Skin of body (tissue), 3 donors: ENCODE measurements at places on chromosomes 6 and 20. TPM values are rescaled to one million over a fixed set of nuclear protein-coding genes. Genes with fewer than 3 reads are reported as not detected.

The PEX6 gene
- total RNA-seq, result 13.1 TPM

The ULBP3 gene
- 3.9 TPM for total RNA-seq

The MCHR2 gene
- total RNA-seq, result not detected

The LKAAEAR1 gene
- 0.39 TPM for total RNA-seq

The IL17A gene
- not detected for total RNA-seq

The COL21A1 gene
- total RNA-seq, result 79.8 TPM

GRCh38 chr6:45350186-45350710 lies 22.1 kb downstream of the RUNX2 start:
- no peak for DNase-seq

DNA sequence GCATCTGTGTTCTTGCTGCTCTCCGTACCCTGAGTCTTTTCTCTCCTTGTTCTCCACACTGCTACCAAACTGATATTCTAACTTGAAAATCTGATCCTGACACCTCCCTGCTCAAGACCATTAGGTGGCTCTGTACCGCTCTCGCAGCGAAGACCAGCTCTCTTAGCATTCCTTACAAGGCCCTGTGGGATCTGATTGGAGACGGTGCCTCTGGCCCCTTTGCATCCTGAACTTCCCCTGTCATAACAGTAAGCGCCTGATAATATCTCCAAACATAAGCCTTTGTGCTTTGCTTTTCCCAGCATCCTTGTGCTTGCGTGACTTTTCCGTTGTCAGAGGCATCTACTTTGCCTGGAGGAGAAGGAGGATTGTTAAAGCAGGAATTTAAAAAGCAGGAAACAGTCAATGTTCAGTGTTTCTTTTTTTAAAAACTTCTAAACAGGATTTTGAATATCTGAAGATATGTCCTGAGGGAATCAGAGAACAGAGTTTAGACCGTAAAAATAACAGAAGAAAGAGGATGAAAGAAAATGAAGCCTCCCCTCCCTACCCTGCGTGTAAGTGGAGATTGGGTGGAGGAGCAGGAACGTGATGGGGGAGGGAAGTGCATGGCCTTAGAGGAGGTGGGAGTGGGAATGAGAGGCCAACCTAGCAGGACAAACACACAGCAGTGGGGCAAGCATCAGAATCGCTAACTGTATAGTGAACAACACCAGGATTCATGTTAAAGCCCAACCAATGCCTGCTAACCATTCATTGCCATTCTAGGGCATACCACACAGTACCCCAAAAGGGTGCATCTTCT lies 89.2 kb upstream of the STMND1 start:
- no peak for DNase-seq

- DNase-seq, result no peak
These were observed 21.2 kb downstream of the MAVS start for GRCh38 chr20:3867802-3868201.

- DNase-seq, result no peak
These were observed 54.9 kb downstream of the LY86 start for GRCh38 chr6:6643398-6643797.

GRCh38 chr6:166494757-166495486 lies 91.6 kb downstream of the RAMACL start:
- no peak for DNase-seq

GRCh38 chr6:31180500-31180899 lies 10.0 kb upstream of the POU5F1 start:
- peak; percentile 45 for DNase-seq

- DNase-seq, result no peak
These were observed 7.2 kb downstream of the LMBRD1 start for GRCh38 chr6:69789578-69789977.

DNA sequence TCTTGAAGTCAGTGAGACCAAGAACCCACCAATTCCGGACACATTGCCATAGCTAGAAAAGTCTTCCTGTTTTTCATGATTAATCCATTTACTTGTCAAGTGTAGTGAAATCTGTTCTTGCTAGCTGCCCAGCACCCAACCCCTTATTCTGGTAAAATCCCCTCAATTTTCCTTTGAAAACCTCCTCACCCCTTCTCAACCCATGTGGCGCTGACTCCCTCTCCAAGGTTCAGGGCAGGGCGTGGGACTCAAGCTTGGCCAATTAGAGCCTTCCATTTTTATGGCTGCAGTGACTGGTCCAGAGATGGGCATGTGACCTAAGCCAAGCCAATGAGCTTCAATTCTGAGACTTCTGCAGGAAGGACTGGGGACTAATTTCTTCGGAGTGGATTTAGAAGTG lies 9.8 kb upstream of the ZBP1 start:
- no peak for DNase-seq

DNA sequence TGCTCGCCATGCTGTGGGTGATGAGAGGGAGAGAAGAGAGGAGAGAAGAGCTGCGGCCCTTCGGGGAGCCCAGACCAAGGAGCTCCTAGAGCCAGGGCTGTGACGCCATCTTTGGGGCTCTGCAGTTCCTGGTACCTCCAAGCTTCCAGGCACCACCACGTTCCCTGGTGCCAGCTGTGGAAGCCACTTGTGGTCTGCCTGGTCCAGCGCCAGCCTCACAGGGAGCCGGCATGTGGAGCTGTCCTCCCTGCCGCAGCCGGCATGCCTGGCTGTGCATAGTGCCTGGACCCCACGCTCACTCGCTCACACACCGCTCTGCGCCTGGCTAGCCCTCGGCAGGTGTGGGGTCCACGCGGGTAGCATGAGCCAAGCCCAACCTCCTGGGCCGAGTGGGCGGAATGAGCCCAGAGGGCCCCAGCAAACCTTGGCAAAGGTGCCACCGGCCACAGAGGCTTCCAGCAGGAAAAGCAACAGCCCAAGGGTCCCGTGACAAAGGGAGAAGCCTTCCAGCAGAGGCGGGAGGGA lies 19.3 kb upstream of the CHRNA4 start:
- no peak for DNase-seq

DNA sequence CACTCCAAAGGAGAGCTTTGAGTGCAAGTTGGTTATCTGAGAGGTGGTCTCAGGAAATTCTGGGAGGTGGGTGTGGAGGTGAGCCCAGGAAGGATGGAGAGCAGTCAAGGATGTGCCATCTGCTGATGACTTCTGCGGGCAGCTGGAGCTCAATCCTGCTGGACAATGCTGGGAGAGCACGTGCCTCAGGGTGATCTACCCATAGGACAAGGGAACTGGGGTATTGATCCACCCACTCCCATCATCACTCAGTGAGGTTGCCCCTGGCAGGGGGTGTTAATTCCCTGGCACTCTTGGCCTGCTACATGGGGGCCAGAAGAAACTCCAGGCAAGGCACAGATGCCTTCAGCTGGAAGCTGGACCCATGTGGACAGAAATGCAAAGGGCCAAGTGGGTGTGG lies 7.1 kb upstream of the ZBP1 start:
- no peak for DNase-seq

DNA sequence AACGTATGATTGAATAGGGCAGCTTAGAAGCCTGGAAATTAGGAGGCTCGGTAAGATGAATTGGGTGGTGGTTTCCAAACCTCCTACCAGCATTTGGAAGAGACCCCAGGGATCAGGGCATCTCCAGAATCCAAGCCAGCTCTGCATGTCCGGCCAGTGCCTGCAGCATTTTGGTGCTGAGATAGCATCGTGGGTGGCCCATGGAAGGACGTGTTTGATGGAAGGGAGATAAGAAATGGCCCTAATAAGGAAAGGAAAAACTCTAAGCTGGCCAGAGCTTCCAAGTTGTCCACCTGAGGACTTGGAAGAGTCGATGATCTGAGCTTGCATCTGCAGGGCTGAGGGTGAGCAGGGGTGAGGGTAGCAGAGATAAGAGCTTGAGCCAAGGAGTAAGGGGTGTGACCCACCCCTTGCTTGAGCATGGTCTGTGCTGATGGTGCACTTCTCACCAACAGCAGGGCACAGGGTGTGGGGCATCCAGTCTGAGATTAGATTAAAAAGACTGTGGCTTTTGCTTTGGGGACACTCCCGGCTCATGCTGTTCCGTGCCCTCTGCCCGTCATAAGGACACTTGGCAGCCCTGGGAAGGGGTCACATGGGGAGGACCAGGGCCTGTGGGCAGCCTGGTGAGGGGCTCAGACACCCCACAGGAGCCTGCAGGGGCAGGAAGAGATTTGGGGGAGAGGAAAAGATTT lies 213.2 kb downstream of the ERMARD start:
- DNase-seq, result no peak

DNA sequence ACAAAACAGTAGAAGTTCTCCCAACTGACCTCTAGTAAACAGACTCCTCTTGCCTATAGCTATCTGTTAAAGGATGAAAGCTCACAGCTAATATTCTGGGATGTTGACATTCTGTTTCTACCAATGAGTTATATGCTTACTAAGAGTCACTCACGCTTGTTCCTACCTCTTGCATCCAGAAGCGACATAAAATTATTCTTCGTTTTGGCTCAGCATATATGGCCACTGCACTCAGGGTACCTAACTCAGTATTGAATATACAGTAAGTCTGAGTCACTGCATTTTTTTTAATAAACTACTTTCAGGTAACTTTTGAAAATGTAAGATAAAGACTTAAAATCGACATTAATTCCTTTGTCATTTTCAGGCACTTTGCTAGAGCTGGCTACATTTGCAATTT lies 214.4 kb upstream of the STXBP5 start:
- no peak for DNase-seq

DNA sequence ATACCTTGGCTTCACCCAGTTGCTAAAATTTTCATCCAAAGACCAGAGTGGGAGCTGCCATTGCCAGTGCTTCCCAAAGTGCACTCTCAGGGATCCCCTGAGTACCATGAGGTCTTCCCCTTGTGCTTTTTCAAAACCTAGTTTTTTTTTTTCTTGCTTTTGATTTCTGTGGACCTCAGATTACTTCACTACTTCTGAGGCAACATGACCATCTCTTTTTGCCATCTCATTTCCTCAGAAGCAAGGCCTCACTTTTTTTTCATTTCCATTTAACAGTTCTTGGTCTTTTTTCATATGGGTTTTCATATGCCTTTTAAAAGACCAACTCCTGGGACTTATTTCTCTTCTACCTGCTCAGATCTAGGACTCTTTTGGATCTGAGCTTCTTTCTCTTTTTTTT lies 64.1 kb upstream of the MMS22L start:
- no peak for DNase-seq

- DNase-seq, result no peak
These were observed 211.4 kb upstream of the ZFP64 start for GRCh38 chr20:52402950-52403349.

DNA sequence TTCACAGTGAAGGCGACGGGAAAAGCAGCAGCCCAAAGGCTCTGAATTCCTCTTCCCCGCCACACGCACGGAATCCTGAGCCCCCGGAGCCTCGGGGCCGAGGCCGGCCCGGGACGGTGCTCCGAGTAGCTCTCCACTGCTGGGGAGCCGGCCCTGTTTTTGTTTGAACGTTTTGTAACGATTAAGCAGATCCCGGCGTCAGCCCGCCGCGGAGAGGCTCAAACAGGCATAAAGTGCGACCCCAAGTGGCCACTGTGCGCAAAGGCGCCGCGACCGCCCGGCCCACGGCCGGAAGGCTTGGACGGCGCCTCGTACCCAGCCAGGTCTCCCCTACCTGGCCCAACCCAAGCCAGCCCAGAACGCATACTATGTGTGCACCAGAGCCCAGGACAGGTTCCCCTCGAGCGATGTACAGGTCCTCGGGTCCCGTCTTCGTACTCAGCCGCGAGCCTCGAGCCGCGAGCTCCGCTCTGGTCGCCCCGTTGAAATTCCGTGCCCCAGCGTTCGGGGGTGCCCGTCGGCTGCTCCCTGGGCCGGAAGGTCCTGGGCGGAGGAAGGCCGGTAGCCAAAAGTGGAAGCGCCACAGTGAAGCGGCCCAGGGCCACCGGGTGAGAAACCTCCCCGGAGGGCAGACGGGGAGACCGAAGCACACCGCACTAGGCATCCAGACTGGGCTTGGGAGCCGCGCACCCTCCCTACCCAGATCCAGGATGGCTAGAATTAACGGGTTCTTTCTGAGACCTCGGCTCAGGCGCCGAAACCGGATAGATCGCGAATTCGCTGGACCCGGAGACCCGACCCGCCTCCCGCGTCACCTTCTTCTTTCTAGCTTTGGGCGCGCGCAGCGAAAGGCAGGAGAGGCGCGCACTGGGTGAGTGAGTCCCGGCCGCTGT lies 1.2 kb upstream of the MAFB start:
- DNase-seq, result peak; percentile 80

DNA sequence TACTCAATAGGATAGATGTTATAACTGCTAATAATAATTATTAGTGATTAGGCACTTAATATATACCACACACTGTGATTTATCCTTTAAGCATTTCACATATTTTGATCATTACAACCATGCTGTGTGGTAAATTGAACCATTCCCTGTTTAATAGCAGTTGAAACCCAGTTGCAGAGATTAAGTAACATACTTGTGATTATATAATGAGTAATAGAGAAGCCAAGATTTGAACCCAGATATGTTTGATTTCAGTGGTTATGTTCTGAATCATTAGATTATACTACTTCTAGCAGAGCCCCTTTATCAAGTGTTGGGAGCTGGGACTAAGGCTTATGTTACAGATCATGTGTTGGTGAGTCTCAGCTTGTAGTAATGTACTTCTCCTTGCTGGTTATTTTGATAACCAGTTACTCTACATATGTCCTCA lies 44.1 kb downstream of the STK4 start:
- no peak for DNase-seq

- no peak for DNase-seq
These were observed 661 bp upstream of the PPP1R14C start for GRCh38 chr6:150142097-150142669.

DNA sequence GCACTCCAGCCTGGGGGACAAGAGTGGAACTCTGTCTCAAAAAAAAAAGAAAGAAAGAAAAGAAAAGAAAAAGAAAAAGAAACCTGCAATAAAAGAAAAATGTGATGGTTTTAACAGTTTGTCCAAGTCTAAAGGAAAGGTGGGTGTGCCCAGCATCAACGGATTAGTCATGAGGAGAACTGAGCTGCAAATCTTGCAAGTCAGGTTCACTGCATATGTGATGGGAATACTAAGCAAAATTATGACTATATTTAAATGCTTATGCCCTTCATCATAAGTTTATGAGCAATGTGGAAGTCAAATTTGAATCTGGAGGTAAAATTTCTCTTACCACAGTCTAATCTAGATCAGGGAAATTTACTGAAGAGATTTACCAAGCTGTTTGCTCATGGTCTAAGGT lies 13.1 kb upstream of the CDK19 start:
- DNase-seq, result no peak

GRCh38 chr6:25154034-25154596 lies 125.1 kb upstream of the CARMIL1 start:
- DNase-seq, result no peak

DNA sequence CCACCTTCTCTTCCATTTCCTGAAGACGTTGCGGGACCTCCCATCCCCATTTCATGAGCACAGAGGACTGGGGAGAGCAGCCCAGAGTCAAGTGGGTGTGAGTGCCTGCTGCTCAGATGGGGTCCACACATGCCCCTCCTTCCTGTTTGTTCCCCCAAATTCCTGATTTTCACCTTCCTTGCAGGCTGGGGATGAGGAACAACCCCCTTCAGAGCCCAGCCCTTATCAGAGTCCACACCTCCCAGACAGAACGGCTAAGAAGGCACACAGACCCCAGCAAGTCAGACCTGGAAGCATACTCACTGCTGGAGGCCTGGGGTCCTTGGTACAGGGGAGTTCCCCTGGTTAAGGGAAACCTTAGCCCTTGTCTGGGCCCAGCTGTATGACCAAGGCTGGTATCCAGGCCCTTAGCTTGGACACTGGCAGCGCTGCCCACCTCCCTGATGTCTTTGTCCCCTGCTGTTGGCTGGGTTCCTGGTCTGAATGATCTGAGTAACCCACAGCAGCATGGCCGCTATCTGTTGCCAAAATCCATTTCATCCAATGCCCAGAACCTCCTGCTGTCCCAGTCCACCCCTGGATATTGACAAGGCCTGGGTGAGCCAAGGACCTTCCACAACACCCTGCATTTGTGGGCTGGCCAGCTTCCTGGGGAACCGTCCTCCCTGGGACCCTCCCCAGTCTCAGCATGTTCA lies 230.9 kb downstream of the SYNDIG1 start:
- DNase-seq, result no peak

GRCh38 chr6:11367638-11368199 lies 135.3 kb upstream of the NEDD9 start:
- no peak for DNase-seq
